ENCODE measurements at places on chromosomes 11 and 22.

DNA sequence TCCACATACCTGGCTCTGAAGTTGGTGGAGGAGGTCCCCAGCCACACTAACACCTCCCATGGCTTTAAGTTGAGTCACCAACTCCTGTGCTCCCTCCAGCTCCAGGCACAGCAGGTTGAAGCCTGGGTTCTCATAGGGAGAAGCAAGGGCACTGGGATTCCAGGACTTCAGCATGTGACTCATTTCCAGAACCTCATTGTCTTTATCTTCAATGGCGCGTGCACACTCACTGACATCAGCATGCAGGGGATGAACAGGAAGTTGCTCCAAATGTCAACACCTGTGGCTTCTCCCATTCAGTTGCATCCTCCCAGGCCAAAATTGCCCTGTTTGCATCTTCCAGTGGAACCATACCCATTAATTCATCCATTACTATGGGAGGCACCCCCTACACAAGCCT lies 5.8 kb upstream of the UBQLNL start:
- DNase-seq = peak; percentile 80

GRCh38 chr22:45263463-45264269 lies 21.1 kb upstream of the UPK3A start:
- peak; percentile 89 for DNase-seq

GRCh38 chr11:112162761-112163546 lies 940 bp downstream of the IL18 start:
- no peak for DNase-seq

- no peak for DNase-seq
Measured at GRCh38 chr22:37357446-37358075, 69.7 kb downstream of the ELFN2 start.

DNA sequence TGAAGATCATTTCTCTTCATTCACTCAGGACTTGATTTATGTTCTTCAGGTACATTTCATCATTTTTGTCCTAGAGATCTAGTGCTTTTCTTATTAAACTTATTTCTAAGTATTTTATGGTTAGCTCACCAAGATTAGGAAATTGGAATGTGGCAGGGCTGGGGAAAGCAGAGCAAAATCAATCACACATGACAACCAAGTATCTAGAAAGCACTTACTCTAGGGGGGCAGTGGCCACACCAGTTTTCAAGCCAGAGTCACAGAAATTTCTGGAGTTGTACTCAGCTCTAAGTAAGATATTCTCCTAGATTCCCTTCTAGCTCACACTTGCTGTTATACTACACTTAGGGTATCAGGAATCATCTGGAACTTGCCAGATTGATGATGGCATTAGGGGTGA lies 33.3 kb upstream of the MYEOV start:
- DNase-seq = no peak

GRCh38 chr11:130945896-130946295 lies 29.6 kb upstream of the SNX19 start:
- DNase-seq = no peak

DNA sequence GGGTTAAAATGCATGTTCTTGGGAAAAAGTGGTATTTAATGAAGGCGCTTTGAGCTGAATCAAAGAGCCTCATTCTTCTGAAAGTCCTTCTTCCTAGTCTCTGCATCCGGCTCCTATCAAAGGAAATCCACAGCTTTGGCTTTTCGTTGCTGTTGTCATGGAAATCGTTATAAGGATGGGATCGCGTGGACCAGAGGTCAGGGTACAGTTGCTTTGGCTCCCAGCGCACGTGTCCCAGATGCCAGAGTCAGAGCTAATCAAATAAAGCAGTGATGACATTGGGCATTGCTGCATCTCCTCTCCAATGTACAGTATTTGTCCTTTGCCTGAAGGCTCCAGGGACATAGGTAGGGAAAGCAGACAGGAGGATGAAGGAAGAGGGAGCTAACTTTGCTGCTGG lies 181.9 kb downstream of the MYO18B start:
- no peak for DNase-seq

GRCh38 chr11:128653801-128654231 lies 40.1 kb upstream of the FLI1 start:
- DNase-seq = peak; percentile 28

GRCh38 chr11:45745065-45745811 lies 59.7 kb upstream of the SLC35C1 start:
- no peak for DNase-seq

GRCh38 chr11:132632641-132633124 lies 899.6 kb downstream of the OPCML start:
- peak; percentile 88 for DNase-seq

- no peak for DNase-seq
Measured at GRCh38 chr22:26095256-26095956, 73.9 kb upstream of the SEZ6L start.

DNA sequence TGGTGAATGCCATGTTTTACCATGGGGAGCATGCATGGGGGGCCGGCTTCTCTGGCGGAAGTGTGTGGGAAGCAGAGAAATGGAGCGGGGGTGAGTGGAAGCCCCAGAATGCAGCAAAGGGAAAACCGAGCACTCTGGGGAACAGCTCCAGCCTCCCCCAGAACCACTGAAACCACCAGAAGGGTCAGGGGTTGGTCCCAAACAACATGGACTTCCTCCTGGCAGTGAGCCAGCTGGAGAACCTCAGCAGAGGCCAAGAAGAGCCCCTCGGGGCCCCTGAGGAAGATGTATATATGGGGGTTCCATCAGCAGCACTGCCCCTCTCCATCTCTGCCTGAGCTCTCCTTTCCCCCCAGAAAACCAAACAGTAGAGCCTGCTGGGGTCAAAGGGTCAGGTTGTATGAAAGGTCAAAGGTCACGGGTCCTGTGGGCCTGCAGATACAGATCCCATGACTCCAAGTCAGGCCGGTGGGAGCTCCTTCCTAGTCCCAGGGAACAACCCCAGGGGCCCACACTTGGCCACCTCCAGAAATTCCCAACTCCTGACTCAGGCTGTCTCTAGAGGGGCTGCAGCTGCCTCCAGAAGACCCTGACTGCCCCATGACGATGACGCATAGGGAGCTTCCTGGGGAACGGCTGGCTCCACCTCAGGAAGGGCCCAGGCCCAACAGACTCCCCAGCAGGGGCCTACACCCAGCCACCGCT lies 48.5 kb upstream of the TIMP3 start:
- no peak for DNase-seq

- DNase-seq = no peak
Measured at GRCh38 chr22:40567106-40567505, 69.4 kb downstream of the MRTFA start.

DNA sequence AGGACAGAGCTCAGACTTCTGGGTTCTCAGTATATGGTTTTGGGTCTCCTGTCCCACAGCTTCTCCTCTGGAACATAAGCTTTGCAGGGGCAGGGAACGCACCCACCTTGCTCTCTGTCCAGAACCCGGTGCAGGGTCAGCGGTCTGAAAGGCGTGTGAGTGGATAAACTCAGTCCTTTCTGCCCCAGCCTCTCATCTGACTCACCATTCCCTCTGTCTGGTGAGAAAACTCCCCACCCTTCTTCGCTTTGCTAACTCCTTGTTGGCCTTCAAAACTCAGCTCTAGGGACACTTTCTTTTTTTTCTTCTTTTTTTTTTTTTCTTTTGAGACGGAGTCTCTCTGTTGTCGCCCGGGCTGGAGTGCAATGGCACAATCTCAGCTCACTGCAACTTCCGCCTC lies 68.9 kb upstream of the NUP50 start:
- DNase-seq = no peak

- DNase-seq = no peak
Measured at GRCh38 chr11:122642472-122642922, 13.0 kb upstream of the UBASH3B start.

- DNase-seq = no peak
Measured at GRCh38 chr22:45224331-45224730, 16.4 kb downstream of the KIAA0930 start.

DNA sequence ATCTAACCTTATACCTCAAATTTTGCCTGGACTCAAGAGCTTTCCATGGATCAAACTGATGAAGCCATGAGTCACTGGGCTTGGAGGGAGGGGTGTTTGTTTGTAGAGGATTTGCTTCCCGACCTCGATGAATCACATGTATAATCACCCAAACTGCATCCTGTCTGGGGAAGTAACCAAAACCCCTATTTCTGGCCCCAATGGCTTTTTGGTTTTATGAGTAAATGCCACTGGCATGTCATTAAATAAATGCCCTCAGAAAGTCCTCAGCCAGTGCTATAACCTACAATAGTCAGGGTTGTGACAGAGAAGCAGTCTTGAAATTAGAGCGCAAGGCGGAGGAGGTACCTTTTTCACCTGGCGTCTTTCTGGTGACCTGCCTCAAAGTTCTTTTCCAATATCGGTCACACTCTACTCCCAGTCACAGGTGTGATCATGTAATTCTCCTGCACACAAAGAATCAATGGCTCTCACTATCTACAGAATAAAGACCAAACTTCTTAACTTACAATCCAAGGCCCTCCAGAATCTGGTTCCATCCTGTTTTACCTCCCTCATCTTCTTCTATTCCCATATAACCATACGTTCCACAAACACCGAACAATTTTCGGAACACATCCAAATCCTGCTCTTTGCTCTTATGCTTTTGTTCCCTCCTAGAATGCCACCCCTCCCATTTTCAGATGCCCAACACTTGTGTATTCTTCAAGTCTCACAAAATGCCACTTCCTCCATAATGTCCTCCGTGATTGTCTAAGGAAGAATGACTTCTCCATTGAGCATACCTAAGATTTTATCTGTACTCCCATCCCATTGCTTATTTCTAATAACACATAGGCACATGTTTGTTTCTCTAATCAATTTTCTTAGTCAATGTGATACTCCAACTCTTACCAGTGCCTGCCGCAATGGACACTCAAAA lies 81.3 kb upstream of the BLID start:
- DNase-seq = peak; percentile 71

- DNase-seq = no peak
Measured at GRCh38 chr11:100672498-100673033, 14.5 kb upstream of the ARHGAP42 start.

DNA sequence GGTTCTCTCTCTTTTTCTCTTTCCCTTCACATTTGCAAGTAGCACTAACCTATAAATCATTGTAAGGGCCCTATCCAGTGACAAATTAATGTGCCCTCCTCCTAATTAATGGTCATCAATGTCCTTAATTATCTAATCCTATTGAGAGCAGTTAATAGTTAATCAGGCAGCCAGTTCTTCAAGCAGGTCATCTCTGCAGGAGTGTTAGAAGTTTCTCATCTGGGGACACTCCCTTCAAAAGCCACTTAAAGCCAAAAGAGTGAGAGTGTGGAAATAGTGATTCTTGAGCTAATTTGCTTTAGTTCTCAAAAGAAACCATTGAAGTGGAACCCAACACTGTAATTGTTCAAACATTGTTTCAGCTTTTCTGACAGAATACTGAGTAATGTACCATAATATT lies 141.6 kb downstream of the ELP4 start:
- no peak for DNase-seq

GRCh38 chr22:37199760-37200108 lies 11.7 kb upstream of the C1QTNF6 start:
- DNase-seq = peak; percentile 64

DNA sequence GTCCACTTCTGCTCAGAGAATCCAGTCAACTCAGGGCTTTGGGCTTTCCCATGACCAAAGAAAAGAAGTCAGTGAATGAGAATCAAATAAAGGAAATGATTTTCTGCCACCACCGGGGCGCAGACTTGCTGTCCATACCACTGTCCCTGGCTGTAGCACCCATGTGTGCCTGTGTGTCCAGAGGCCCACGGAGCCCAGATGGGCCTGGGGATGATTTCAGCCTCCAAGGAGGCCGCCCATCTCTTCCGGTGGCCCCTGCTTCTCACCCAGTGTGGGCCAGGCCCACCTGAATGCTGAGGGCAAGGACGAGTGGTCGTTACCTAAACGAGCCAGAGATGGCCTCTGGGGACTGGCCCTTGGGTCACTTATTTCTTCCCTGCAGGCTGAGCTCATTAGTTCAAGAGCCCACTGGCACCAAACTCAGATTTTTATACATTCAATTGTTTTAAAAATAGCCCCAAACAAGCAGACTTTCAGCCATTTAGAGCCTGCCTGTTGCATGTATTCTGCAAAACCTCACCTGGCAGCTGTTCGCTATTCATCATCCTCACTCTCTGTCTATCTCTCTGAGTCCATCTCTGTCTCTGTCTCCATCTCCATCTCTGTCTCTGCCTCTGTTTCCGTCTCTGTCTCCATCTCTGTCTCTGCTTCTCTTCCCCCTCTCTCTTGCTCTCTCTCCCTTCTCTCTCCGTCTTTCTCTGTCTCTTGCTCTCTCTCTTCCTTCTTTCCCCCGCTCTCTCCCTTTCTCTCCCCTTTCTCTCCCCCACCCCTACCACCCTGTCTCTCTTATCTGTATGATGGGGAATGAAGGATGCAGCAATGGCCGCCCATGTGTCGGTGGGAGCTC lies 24.2 kb downstream of the KRTAP5-5 start:
- DNase-seq = no peak

GRCh38 chr22:36852056-36852973 lies 8.5 kb upstream of the NCF4 start:
- DNase-seq = no peak

- DNase-seq = no peak
Measured at GRCh38 chr22:19397734-19398104, 33.8 kb downstream of the HIRA start.

- DNase-seq = no peak
Measured at GRCh38 chr22:38716271-38716670, 10.5 kb downstream of the GTPBP1 start.

DNA sequence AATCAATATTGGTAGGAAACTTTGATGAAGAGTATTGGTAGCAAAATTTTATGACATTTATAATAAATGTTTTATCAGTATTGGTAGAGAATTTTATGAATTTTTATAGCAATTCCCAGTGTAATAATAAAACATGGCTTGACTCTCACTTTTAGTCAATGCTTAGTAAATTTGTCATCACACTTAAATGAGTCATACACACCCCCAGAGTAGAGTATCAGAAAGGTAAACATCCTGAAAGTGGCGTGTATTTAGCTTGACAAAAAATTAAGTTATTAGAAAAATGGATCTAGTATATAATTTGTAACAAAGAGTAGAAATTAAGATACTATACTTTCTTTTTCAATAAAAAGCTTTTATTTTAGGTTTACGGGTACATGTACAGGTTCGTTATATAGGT lies 2.6 kb downstream of the MS4A3 start:
- peak; percentile 45 for DNase-seq

- no peak for DNase-seq
Measured at GRCh38 chr11:115665958-115666357, 161.7 kb upstream of the CADM1 start.

DNA sequence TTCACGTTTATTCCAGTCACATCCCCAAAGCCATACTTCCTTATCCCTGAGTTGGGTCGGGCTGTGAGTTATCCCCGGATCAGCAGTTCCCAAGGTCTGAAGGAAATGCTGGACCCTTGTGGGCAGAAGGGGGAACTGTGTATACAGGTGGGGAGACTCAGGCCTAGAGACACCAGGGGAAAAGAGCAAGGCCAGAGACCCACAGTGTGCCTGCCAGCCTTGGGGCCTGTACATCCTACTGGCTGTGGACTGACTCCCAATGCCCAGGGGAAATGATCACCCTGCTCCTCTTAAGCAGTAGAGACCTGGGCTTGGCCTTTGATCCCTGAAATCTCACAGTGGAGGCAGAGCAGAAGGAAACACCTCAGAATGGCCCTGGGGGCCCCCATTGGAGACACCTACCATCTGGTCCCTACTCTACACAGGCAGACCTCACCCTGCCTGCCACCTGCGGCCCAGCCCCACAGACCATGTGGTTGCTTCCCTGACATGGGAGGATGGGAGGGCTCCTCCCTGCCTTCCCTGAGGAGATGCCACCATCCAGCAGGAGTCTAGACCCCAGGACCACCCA lies 1.3 kb downstream of the SELENOM start:
- no peak for DNase-seq

- no peak for DNase-seq
Measured at GRCh38 chr22:46969491-46969890, 207.0 kb downstream of the TBC1D22A start.
